ENCODE measurements at places on chromosomes 5 and 9.

DNA sequence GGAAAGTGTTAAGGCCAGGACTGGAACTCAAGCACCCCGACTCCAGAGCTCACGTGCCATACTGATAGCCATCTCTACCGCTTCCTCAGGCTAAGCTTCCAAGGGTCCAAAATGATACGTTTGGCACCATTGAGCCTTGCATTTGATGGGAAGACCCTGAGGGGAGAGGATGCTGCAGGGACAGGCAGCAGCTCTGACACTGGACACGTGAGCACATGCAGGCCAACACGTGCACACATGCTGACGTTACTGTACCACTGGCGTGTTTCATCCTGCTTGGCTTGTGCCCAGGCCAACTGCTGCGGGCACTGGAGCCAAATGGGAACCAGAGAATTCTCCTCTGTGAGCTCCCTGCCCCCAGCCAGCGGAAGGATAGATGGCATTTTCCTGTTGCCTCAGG, 5.2 kb downstream of the FAT2 start:
- no peak for DNase-seq

DNA sequence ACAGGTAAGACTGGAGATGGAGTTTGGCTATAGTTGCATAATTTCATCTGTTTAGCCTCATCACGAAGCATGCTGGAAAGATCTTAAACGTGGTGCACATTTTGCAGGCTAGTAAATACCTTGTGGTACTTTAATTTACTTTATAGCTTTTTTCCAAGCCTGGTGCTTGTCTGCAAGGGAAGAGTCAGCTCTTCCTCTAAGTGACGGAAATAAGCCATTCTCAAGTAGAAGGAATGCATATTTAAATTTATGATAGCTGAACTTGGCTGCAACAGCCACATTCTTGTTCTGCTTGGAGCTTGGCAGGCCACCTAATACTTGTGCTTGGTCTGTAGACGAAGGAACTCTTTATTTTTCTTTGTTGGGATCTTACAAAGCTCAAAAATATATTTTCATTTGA, 188.0 kb upstream of the PIK3R1 start:
- no peak for DNase-seq

DNA sequence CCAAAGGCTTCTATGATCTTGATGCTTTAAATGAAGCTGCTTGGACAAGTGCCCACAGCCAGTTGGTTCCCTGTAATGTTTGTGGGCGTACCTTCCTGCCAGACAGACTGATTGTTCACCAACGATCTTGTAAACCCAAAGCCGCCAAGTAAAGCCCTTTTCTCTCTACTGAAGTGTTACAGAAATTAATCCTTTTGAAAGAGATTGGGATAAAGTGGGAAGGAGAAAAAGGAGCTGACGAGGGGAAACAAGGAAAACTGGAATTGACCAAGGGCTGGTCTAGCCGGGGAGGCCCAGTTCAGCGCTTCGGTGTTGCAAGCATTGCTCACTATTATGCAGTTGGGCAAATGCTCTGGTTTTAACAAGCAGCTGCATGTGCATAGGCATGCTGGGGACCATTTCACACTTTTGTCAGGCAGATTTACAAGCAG, 53.2 kb downstream of the ZNF474 start:
- no peak for DNase-seq

GRCh38 chr9:109742776-109743348, 37.1 kb upstream of the PALM2AKAP2 start:
- no peak for DNase-seq

DNA sequence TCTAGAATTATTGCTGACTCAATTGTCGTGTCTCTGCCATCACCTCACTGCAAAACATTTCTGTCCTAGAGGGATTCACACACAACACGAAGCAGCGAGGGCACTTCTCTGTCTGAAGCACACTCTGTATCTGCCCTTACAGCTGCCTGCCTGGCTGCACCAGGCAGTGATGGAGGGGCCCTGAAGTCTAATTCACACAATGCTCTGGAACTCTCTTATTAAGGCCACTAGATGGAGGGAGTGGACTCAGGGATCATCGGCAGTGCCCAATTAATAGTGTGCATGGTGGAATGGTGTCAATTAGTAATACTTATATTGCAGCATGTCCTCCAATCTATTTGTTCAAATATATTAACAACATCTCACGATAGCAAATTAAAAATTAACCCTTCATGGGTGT, 157.5 kb upstream of the MAP1B start:
- DNase-seq = no peak

- no peak for DNase-seq
These were observed 1.6 kb downstream of the ORM1 start for GRCh38 chr9:114324492-114324891.

GRCh38 chr5:139637438-139638089, 10.6 kb upstream of the CXXC5 start:
- peak; percentile 28 for DNase-seq

- no peak for DNase-seq
These were observed 47.0 kb downstream of the KIF24 start for GRCh38 chr9:34282096-34282495.
